Ureter (tissue), 1 donor: ENCODE measurements at places on chromosomes 4 and X. TPM values are rescaled to one million over a fixed set of nuclear protein-coding genes. Genes with fewer than 3 reads are reported as not detected.

Gene FAT1
- 185 TPM for total RNA-seq

Gene HS3ST1
- 9.8 TPM for total RNA-seq

Gene DGKK
- not detected for total RNA-seq

Gene KLB
- total RNA-seq = 0.08 TPM

Gene GUCY1A1
- 21.0 TPM for total RNA-seq

Gene ADH1B
- 142 TPM for total RNA-seq

Gene TCP11X2
- not detected for total RNA-seq

Gene CSAG3
- total RNA-seq = not detected

Gene SPATA18
- 12.4 TPM for total RNA-seq

Gene FOXR2
- not detected for total RNA-seq

Gene ARHGAP36
- total RNA-seq = not detected

Gene FAM53A
- total RNA-seq = 2.5 TPM

Gene MID2
- total RNA-seq = 29.9 TPM

Gene ESX1
- not detected for total RNA-seq

Gene ARMCX4
- total RNA-seq = 29.8 TPM

Gene PLAC1
- 0.42 TPM for total RNA-seq

Gene GAGE13
- total RNA-seq = not detected

Gene ADRA2C
- total RNA-seq = 18.4 TPM

Gene LANCL3
- 1.9 TPM for total RNA-seq

Gene AGTR2
- not detected for total RNA-seq

Gene SRPK3
- 2.7 TPM for total RNA-seq

Gene C1QTNF7
- total RNA-seq = 4.3 TPM

Gene UBA1
- total RNA-seq = 193 TPM

Gene S100G
- total RNA-seq = not detected

Gene ARMCX1
- total RNA-seq = 17.6 TPM

Gene XAGE1A
- total RNA-seq = not detected

Gene PHOX2B
- not detected for total RNA-seq

Gene ZNF182
- total RNA-seq = 7.0 TPM

Gene PPP1R2C
- total RNA-seq = not detected

Gene RAB40A
- total RNA-seq = 2.8 TPM

Gene CDX4
- not detected for total RNA-seq

Gene ABCE1
- 76.7 TPM for total RNA-seq

Gene RNF128
- total RNA-seq = 67.6 TPM

Gene LONRF3
- 6.9 TPM for total RNA-seq

Gene RENBP
- total RNA-seq = 7.4 TPM

Gene CCSER1
- total RNA-seq = 94.5 TPM

Gene FAM50A
- 48.6 TPM for total RNA-seq

Gene IL2RG
- 5.6 TPM for total RNA-seq

Gene REPS2
- 24.3 TPM for total RNA-seq
